ENCODE measurements at places on chromosomes 11 and 22.
A peak's percentile ranks its signal among the peaks of the same experiment; 100 is the strongest.

GRCh38 chr11:72037554-72038311 is 39.0 kb downstream of the IL18BP start:
- no peak for DNase-seq

GRCh38 chr11:43234881-43235280 is 76.9 kb upstream of the API5 start:
- no peak for DNase-seq

GRCh38 chr11:100003985-100004384 is 683.1 kb upstream of the ARHGAP42 start:
- DNase-seq = no peak

DNA sequence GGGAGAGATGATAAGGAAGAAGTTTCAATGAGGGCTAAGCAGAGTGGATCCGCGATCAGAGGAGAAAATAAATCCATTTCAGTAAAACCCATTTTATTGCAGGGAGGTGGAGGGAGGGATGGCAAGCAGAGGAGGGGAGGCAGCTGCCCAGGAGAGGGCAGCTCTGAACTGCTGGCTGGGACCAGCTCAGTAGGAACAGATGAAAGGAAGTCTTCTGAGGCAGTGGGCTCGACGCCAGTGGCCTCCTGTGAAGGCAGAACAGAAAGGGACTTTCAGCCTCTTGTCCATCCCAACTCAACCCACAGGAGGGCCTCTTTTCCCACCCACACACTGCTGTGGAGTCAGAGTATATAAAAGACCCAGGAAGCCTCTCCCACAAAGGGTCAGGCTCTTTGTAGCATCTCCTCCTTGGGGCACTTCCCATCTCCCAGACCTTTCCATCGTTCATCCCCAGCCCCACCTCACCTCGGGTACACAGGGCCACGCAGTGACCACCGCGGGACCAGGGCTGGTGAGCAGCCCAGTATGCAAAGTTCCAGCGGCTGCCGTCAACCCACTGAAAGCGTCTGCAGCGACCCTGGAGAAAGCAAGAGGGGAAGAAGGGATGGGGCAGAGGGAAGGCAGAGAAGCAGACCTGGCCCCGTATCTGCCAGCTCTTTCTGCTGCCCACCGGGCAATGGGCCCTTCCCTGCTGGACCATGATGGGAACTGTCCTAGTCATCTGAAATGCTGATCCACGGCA is 3.0 kb downstream of the PRG2 start:
- no peak for DNase-seq

GRCh38 chr11:113213549-113213948 is 100.8 kb upstream of the TTC12 start:
- no peak for DNase-seq

DNA sequence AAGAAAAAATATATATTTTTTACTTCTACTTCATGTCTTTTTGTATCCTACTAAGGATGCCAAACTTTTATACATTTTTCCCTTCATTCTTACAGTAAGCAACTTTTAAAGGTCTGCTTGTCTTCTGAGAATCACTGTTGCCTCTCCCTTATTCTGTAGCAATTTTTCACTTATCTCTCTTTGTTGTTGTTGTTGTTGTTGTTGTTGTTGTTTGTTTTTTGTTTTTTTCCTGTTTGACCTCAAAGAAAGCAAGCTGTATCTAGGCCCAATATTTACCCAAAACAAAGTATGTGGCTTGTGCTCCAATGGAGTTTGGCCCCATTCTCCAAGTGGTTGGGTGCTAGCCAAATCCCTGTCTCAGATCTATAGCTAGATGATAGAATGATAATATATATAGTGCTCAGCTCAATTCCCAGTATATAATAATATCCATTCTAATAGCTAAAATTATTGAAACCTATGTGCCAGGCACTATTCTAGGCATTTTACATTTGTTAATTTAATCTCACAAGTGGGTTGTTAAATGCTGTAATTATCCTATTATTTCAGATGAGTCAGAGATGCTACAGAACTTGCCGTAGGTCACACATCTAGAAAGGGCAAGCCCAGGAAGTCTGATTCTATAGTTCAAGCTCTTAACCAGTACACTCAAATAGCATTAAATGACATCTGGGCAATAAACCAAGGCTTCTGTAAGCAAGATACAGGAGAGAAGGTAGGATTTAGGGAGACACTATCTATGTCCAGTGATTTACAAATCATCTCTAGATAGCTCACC is 205.1 kb upstream of the PITPNB start:
- DNase-seq = no peak

- DNase-seq = no peak
Measured at GRCh38 chr11:70381872-70382861, 16.2 kb upstream of the CTTN start.

GRCh38 chr11:897253-898142 is 13.1 kb downstream of the CHID1 start:
- DNase-seq = no peak

GRCh38 chr11:122187373-122188165 is 71.6 kb upstream of the BLID start:
- DNase-seq = no peak

DNA sequence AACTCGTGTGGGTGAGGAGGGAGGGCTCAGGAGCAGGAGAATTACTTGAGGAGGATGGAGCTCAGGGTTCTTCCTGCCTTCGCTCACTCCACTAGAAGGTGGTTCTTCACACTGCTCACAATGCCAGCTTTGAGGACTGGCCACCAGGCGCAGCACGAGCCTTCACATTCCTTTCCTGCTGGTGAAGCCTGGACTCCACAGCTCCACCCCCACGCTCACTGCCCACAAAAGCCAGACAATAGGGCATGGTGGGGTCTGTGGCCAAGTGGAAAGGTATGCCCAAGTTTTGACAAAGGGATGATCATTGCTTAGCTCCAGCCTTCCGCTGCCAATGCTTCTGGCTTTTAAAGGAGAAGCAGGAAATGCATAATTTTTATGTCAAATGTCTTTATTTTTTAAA is 58.0 kb upstream of the FADD start:
- no peak for DNase-seq

- DNase-seq = no peak
Measured at GRCh38 chr11:67365736-67366444, 7.5 kb downstream of the CLCF1 start.

GRCh38 chr11:107018902-107019493 is 722 bp upstream of the GUCY1A2 start:
- DNase-seq = peak; percentile 82

GRCh38 chr11:923691-924405 is 1.8 kb upstream of the AP2A2 start:
- DNase-seq = no peak

- no peak for DNase-seq
Measured at GRCh38 chr22:47367107-47367690, 604.7 kb downstream of the TBC1D22A start.

DNA sequence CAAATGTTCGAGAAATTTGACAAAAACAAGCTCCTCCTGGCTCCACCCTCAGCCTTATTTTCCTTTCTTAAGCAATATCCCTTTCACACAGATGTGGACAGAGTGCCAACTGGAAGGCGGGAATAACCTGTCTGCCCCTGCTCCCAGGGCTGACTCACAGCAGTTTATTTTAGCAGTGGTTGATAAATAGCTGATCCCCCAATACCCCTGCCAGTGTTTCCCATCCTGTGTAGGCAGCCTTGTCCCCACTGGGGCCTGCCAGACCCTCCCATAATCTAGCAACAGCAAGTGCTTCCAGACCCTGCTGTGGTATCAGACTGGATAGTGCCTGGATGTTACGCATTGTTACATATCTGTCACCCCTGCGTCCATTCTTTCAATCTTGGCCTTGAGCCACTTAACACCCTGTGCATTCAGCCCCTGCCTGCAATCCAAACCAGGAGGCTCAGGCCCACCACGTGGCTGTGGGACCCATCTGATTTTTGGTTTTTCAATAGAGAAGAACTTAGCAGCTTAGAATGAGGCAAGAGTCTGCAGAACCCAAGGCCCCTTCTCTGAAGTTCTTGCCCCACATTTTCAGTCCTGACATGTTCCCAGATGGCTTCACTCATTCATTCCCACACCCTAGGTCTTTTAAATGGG is 53.7 kb downstream of the PARVA start:
- no peak for DNase-seq

Data from nephron progenitor cell (in vitro differentiated cells).